T-helper 22 cell (primary cell): ENCODE measurements at places on chromosomes 16 and 17.

GRCh38 chr16:24291932-24292331 lies 35.8 kb downstream of the CACNG3 start:
- DNase-seq = no peak

DNA sequence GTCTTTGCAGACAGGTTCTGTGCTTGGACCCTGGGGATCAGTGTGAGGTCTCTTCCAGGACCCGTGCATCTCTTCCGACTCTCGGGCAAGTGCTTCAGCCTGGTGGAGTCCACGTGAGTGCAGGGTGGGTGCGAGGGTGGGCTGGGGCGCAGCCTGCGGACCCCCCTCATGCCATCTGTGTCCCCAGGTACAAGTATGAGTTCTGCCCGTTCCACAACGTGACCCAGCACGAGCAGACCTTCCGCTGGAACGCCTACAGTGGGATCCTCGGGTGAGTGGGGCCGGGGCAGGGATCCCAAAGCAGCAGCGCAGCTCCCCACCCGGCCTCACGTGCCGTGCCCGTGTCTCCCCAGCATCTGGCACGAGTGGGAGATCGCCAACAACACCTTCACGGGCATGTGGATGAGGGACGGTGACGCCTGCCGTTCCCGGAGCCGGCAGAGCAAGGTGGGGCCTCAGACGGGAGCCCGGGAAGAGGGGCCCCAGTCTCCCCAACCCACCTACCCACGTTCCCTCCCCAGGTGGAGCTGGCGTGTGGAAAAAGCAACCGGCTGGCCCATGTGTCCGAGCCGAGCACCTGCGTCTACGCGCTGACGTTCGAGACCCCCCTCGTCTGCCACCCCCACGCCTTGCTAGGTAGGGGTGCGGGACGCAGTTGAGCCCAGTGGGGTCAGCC lies 10.1 kb downstream of the GNPTG start:
- DNase-seq = no peak

DNA sequence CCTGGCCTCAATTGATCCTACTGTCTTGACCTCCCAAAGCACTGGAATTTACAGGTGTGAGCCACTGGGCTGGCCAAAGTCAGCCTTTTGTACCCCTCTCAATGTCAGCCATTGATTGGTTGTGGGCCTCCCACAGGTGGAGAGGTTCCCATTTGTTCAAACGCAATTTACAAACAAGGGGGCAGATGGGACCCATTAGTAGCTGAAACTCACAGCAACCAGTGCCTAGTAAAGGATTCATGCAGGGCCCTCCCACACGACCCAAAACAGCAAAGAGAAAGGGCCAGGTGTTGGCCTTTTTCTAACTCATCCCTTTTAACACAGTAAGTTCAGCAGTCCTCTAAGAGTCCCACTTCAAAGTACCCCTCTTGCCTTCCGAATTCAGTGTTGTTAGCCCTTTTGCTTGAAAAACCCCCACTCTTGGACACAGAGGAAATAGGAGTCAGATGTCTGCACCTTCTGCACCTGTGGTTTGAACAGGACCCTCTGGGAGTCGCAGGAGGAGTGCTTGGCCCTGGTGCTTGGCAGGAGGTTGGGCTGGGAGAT lies 89.2 kb downstream of the PITPNC1 start:
- DNase-seq = no peak

- no peak for DNase-seq
Observed at GRCh38 chr16:58123896-58124600, 5.1 kb downstream of the CFAP20 start.

GRCh38 chr17:74152591-74153455 lies 50.7 kb upstream of the RPL38 start:
- no peak for DNase-seq
